Caco-2 (cell line): ENCODE measurements at places on chromosomes 5 and 9. TPM values are rescaled to one million over a fixed set of nuclear protein-coding genes. Genes with fewer than 3 reads are reported as not detected.
A peak's percentile ranks its signal among the peaks of the same experiment; 100 is the strongest.

The ANXA2R gene
- 3.1 and 4.1 TPM in 2 replicates for total RNA-seq

DNA sequence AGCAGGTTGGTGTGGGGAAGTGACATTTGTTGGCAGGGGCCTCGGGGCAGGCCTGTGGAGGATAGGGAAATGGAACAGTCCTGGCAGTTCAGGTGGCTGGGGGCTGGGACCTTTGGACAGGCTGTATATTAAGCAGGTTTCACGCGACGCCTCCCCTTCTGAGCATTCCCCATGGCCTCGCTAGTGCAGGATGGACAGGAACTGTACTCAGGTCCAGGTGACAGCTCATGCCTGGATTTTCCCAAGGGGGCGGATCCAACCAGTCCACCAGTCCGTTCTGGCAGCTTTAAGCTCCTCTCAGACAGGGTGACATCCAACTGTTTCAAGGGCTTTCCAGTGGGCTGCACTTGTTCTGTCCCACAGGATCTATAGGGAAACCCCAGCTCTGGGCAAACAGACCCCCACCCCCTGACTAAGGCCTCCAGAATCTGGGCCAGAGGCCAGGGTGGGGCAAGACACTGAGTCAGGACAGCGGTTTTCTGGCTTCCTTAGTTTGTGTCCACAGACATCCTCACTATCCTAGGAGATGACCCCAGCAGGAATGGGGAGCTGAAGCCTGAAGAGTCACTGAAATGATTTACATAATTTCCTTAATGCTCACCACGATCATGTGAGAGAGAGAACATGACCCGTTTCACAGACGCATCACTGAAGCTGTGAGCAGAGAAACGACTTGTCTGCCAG is 20.9 kb downstream of the CSF2 start:
- DNase-seq, result no peak

DNA sequence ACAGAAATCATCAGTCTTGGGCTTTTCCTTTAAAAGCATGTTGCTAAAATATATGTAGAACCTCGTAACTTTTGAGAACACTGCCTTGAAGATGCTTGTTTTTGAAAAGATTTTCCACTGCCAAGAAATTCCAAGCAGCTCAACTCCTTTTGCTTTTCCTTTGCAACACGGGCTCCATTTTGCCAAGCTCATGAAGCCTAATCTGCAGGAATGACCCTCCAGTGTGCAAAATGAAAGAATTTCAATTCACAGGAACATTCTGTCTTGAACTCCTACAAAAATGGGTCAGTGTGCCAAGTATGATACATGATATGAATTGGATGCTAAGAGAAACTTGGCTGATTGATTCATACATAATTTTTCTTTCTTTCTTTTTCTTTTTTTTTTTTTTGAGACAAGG is 35.4 kb upstream of the ERCC6L2 start:
- no peak for DNase-seq

The IPPK gene
- total RNA-seq, result 5.0 and 5.4 TPM in 2 replicates

DNA sequence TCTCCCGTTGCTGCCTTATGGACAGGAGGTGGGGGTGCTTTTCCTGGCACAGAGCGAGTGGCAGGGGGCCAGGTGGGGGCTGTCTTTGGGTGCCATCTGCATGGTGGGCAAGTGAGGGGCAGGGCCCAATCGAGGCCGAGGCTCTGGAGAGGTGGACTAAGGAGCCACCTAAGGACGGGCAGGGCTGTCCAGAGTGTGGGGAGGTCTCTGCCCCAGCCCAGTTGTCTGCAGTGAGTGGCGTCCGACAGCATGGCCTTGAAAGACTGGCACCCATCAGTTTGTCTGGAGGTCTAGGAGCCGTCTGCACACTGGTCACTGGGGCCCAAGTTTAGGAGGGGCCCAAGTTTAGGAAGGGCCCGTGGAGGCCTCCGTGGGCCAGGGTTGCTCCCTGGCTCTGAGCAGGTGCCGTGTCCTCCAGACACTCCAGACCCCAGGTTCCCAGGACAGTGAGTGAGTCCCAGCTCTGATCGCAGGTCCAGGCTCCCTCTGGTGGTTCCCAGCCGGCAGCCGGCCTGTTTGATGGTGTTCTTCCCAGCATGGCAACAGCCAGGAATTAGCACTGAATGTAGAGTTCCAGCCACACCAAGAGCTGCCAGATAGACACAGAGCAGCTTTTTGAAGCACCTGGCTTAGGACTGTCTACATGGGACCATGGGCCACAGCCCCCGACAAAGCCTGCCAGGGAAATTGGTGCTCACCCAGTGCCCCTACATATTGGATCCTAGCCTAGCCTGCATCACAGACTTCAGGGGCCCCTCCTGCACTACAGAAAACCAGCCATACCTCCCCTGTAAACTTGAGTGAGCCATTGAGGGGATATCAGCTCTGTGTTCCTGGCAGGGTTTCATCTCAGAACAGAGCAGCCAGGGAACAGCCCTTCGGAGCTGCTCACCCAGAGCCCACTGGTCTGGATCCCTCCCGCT is 120.9 kb downstream of the WNK2 start:
- peak; percentile 65 for DNase-seq

DNA sequence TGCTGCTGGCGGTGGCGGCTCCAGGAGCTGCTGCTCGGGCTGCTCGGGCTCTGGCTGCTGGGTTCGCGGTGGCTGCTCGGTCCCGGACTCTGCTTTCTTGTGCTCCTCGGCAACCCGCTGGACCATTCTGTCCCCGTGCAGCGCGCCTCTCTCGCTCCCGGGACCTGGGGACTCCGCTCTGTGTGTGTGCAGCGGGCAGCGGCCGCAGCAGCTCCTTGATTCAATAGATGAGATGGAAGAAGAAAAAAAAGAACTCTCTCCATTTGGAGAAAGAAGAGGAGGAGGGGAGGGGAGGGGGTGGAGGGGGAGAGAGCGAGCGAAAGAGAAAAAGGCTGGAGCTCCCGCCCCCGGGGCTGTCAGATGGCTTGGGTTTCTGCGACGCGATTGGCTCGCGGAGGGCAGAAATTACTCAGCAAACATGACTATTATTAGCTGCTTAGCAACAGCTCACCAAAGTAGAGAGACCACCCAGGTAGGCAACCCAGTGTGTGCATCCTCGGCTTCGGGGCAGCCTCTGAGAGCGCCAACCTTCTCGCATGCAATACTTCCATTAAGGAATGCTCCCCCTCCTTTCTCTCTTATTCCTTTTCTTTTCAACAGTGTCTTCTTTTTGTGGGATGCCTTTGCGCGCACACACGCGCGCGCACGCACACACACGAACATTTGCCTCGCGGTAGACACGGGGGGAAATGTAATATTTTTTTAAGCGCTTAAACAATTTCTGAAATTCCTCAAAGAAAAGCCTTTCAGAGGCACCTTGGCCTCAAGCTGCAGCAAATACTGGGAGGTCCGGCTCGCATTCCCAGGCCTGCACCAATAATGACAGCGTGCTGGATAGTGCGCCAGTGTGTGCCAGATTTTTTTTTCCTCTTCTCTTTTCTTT is 7.6 kb downstream of the PTCH1 start:
- peak; percentile 76 for DNase-seq

DNA sequence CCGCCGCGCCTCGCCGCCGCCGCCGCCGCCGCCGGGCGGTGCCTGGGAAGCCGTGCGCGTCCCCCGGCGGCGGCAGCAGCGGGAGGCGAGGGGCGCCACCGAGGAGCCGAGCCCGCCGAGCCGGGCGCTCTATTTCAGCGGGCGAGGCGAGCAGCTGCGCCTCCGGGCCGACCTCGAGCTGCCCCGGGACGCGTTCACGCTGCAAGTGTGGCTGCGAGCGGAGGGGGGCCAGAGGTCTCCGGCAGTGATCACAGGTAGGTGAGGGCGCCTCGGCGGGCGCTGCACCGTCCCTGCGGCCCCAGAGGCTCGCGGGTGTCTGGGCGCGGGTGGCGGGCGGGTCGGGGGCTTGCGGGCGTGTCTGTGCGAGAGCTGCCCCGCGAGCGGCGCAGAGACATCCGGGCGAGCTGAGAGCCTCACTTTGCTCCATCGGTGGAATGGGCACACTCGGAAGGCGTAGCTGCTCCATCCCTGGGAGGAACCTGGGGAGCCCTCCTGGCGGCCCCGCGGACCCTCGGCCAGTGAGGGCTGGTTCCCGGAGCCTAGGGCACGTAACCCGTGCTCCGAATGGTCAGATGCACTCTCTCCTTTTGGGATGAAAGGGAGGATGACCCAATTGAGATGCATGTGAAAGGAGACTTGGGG is 864 bp downstream of the PAPPA start:
- peak; percentile 34 for DNase-seq

DNA sequence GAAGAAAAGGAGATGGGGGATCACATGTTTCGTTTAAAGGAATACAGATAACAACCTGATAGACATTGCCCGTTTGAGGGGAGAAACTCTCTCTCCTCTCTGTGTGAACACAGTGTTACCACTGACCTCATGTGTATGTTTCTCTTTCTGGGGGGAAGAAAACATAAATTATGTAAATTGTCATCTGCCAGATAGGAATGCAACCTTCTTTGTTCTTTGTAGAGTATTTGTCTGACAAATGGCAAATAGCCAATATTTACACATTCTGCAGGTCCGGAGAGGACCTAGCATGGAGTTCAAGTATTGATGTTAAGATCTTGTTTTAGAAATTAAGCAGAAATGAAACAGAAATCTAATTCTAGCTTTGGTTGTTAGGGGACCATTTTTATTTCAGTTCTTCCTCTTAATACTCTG is 276.3 kb downstream of the SAXO1 start:
- no peak for DNase-seq

DNA sequence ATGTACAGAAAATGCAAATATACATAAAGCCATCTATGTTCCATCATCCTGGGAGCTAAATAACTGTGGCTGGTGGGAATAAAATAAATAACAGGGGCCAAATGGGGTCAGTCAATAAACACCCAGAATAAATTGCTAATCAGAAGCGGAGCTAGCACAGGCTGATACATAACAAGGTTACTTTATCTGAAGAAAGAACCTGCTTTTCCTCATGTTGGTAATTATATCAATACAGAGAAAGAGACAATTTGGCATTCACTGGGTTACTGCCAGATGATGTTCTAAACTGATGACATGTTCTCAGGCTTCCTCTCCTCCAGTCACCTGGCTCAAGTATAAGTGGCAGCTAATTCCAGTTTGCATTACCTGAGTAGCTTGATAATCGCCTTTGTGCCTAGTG is 144.9 kb upstream of the CD180 start:
- DNase-seq, result no peak

The DND1 gene
- 1.8 TPM in 2 replicates for total RNA-seq

The PRELID2 gene
- total RNA-seq, result 26.0 and 28.7 TPM in 2 replicates

The PLEKHG4B gene
- total RNA-seq, result 15.0 TPM in 2 replicates

DNA sequence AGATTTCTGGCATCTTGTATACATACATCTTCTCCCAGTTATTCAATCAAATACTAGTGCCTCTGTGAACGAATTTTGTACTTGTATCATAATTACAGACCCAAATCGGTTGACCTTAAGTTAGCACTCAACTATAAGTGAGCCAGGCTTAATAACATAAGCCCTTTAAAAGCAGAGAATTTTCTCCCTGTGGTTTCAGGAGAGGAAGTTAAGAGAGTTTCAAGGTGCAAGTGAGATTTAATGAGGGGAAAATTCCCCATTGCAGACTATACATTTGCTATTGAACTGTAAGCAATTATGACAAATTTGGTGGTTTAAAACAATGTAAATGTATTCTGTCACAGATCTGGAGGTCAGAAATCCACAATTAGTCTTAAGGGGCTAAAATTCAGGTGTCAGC is 261.9 kb upstream of the NREP start:
- DNase-seq, result no peak
